ENCODE measurements at places on chromosomes 16 and 17. TPM values are rescaled to one million over a fixed set of nuclear protein-coding genes. Genes with fewer than 3 reads are reported as not detected.

- peaks cover 2% of the 10 kb centered on the region for H3K36me3 ChIP-seq
- no peaks in the 10 kb centered on the region for H3K4me1 ChIP-seq
- no peaks in the 10 kb centered on the region for H3K27me3 ChIP-seq
- H3K27ac ChIP-seq = no peak overlapping the region
- no peak overlapping the region for H3K4me3 ChIP-seq
- DNase-seq = no peak
Observed at GRCh38 chr16:87417528-87417910, 25.4 kb downstream of the MAP1LC3B start.

- peaks cover 7% of the 10 kb centered on the region for H3K4me1 ChIP-seq
- H3K27ac ChIP-seq = no peak overlapping the region
- no peak overlapping the region for H3K4me3 ChIP-seq
- DNase-seq = no peak
Observed at GRCh38 chr17:42456223-42457106, 2.2 kb upstream of the ATP6V0A1 start.

- no peak for DNase-seq
- no peaks in the 10 kb centered on the region for H3K4me1 ChIP-seq
- no peaks in the 10 kb centered on the region for H3K36me3 ChIP-seq
- no peak overlapping the region for H3K4me3 ChIP-seq
- no peak overlapping the region for H3K27ac ChIP-seq
- H3K27me3 ChIP-seq = no peaks in the 10 kb centered on the region
Observed at GRCh38 chr16:85615014-85615851, 2.1 kb downstream of the GSE1 start.

OTOA gene
- 0.32 TPM for total RNA-seq

OTOP2 gene
- not detected for total RNA-seq

DNA sequence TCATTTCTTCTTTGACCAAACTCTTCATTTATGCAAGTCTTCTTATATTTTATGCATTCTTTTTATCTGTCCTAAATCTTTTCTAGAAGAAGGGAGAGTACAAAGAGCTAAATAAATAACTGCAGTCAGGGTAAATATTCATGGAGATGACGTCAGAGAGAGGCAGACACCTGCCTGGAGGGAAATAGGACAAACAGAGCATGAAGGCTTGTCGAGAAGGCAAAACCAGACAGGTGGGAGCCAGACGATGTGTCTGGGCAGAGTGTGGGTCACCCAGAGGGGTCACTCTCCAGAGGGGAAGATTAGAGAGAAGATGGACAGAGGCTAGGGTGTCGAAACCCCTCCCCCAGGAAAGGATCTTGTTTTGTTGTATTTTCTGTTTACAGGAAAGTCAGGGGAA is 78.3 kb upstream of the RPL38 start:
- no peaks in the 10 kb centered on the region for H3K4me1 ChIP-seq
- no peak for DNase-seq
- no peak overlapping the region for H3K27ac ChIP-seq
- H3K36me3 ChIP-seq = no peaks in the 10 kb centered on the region
- no peaks in the 10 kb centered on the region for H3K27me3 ChIP-seq
- H3K4me3 ChIP-seq = no peak overlapping the region

All from aorta (tissue), 5 donors.